ENCODE measurements at places on chromosomes 7 and 10.

- no peak for DNase-seq
Observed at GRCh38 chr7:8176370-8177081, 85.4 kb downstream of the ICA1 start.

- no peak for DNase-seq
Observed at GRCh38 chr7:73909051-73909941, 48.3 kb downstream of the TMEM270 start.

DNA sequence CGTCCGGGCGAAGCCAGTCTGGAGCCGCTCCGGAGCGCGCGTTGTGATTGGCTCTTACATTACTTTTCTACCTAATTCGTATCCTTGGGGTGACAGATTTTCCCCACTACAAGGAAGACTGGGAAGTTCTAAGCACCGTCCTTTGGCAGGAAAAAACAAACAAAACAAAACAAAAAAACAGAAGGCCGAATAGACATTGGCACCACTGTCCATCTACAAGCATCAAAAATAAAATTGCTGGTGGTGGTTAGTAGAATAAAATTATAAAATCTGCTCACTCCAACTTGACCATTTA is 651 bp upstream of the SKAP2 start:
- peak; percentile 78 for DNase-seq

- no peak for DNase-seq
Observed at GRCh38 chr7:122303531-122304318, 825 bp downstream of the FEZF1 start.

DNA sequence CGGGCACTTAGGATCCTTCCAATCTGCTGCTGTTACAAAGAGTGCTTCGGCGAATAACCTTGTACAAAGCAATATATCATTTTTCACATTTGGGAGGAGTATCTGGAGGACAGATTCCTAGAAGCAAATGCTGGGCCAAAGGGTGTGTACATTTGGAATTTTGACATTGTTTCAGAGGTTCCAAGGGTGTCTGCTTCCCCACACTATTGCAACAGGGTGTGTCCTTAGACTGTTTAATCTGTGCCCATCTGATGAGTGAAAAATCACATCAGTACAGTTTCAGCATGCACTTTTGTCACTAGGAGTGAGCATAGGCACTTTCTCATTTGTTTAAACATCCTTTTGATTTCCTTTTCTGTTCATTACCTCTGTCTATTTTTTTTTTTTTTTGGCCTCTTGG is 8.6 kb upstream of the ELFN1 start:
- DNase-seq: no peak

GRCh38 chr7:15755061-15755460 is 68.6 kb upstream of the MEOX2 start:
- no peak for DNase-seq

DNA sequence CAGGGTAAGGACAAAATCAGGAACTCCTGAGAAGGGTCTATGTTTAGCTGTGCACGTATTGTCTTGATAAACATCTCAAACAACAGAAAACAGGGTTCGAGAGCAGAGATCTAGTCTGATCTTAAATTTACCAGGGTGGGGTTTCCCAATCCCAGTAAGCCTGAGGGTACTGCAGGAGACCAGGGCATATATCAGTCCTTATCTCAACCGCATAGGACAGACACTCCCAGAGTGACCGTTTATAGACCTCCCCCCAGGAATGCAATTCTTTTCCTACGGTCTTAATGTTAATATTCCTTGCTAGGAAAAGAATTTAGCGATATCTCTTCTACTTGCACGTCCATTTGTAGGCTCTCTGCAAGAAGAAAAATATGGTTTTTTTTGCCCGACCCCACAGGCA is 35.5 kb downstream of the VIM start:
- DNase-seq: no peak

DNA sequence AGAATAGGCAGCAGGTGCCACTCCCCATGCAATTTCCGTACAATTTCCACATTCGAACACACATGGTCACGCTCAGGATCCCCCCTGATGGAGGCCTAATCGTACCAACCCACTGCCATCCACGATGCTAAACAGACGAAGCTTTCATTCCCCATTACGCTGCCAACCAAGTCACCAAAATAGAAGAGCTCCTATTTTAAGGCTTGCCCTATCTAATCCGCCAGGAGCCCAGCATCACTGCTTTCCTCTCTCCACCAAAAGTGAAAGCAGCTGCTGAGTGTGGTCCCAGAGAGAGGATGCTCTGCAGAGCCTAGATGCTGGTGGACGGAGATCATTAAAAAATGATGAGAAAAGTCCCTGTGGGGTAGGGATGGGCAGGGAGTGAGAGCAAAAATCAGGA is 43.3 kb downstream of the HSPA12A start:
- no peak for DNase-seq

GRCh38 chr7:131371411-131371810 is 43.7 kb downstream of the MKLN1 start:
- no peak for DNase-seq

- no peak for DNase-seq
Observed at GRCh38 chr7:150586068-150586784, 19.0 kb downstream of the GIMAP4 start.

DNA sequence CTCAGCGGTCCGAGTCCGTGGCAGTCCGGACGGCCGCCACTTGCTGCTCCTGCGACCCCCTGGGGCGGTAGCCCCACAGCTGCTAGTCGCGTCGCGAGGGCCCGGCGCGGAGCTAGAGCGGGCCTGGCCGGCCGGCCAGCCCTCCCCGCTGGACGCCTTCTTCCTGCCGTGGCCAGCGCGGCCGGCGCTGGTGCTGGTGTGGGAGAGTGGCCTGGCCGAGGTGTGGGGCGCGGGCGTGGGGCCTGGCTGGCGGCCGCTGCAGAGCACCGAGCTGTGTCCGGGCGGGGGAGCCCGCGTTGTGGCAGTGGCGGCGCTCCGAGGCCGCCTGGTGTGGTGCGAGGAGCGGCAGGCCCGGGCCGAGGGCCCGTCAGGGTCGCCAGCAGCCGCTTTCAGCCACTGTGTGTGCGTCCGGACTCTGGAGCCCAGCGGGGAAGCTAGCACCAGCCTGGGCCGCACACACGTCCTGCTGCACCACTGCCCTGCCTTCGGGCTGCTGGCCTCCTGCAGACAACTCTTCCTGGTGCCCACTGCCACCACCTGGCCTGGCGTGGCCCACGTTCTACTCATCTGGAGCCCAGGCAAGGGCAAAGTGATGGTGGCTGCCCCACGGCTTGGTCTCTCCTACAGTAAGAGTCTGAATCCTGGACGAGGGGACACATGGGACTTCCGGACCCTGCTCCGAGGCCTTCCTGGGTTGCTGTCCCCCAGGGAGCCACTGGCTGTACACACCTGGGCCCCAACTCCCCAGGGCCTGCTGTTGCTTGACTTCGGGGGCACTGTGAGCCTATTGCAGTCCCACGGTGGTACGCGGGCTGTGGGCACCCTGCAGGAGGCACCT is 631 bp downstream of the HPS6 start:
- DNase-seq: no peak

DNA sequence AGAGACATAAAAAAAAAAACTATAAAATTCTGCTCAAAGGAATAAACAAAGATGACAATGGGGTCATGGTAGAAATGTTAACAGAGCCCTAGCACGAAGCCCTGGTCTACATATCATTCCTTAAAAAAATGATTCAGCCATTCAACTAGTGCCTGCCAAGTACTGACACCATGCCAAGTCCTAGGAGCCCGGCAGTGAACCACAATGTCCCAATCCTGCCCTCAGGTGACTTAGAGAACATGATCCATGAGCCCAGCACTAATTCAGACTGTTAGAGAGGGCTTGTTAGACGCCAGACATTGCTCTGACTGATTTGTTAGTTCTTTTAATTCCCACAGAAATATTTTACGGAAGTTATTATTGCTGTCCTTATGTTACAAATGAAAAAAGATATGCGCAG is 67.3 kb upstream of the VWC2 start:
- DNase-seq: no peak

DNA sequence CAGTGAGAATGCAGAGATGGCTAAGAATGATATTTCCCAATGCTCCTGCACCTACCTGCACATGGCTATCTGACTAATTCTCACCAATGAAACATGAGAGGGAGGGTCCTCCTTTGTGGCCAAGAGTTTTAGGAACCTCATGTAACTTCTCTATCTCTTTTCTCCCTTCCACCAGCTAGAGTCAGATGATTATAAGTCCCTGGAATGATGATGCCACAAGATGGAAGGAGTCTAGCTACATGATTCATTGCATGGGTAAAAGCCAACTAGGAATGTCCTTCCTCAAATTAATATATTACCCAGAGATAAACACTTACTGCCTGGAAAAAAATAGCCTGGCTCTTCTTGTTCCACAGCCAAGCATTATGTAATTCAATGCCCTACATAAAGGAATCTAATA is 55.1 kb upstream of the AASS start:
- no peak for DNase-seq

Measured in NCI-H446 (cell line).